ENCODE measurements at places on chromosomes 16 and 17.

DNA sequence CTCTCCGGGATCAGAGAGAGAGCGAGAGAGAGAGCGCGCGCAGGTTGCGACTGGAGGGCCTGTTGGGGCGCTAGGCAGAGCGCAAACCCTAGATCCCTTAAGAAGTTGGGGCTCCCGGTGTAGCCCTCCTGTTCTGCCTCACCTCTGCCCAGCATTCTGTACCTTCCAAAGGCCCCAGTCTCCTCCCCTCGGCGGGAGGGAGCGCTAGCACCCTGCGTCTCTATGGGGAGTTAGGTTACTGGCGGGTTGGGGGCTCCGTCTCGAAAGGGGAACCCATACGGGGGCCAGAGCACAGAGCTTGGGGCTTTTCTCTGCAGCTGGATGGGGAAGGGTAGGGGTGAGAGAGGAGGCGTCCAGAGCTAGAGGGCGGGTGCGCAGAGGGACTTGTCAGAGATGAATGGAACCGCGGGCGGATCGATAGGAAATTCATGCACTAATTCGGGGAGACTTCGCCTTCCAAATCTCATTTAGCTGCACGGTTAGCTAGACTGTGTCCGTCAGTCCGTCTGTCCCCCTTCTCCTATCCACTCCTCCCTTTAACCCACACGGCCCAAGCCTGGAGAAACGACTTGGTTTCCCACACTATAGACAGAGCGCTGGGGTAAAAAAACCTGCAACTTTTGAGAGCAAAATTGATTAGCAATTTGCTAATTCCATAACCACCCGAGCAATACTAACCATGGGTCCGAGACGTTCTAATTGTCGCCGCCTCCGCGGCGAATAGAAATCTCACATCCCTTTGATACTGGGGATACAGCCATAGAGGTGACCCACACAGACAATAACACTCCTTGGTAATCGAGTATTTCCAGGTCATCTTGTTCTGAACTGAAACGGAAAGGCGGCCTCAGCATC is 693 bp upstream of the HOXB4 start:
- DNase-seq = no peak

DNA sequence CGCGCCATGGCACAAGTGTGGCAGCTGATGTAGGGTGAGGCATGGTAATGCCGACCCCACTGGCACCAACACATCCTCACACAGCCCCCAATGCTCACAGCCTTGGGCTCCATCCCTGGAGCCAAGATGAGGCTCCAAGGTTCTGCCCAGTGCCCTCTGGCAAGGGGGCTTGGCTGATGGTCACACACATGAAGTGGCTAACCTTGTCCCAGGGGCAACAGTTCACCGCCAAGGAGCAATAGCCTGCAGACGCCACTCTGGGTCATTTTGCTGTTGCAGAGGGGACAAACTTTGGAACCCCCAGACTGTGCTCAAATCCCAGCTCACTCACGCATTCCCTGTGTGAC is 26.8 kb downstream of the TNFRSF13B start:
- DNase-seq = no peak

DNA sequence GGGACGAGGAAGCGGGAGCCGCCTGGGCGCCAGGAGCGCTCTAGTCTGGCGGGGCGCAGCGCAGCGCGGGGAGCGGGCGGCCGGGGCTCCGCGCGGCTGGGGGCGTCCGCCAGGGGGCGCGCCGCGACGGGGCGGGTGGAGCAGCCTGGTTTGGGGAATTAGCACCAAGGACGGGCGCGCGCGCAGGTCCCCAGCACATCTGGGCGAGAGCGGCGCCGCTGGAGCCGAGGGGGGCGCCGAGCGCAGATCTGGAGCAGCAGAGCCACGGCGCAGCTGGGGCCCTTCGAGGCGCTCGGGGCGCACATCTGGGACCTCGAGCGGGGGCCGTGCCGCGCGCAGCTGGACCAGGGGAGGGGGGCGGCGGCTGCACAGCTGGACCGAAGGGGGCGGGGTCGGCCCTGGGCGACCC is at the start of gene NXPH3:
NXPH3 (plus strand) TSS at position 193 of the 409 bp plus-strand sequence. CDS start 349 bp downstream, outside the sequence.
- peak; percentile 42 for DNase-seq

GRCh38 chr17:76251478-76252039 is 11.3 kb upstream of the RNF157 start:
- DNase-seq = no peak

GRCh38 chr16:46971271-46971670 is 2.2 kb downstream of the DNAJA2 start:
- DNase-seq = no peak

Data from stimulated activated CD4-positive, alpha-beta T cell treated with anti-CD3 and anti-CD28 coated beads, Interleukin-2, amount 100 ng/mL, for 4 hours (primary cell).